ENCODE measurements at places on chromosomes 4 and X. TPM values are rescaled to one million over a fixed set of nuclear protein-coding genes. Genes with fewer than 3 reads are reported as not detected.

The CXXC4 gene
- total RNA-seq = not detected

The CYP4V2 gene
- total RNA-seq = 7.8 TPM

The IGSF1 gene
- not detected for total RNA-seq

The TIMM8A gene
- total RNA-seq = 6.7 TPM

The MYOZ2 gene
- not detected for total RNA-seq

The ARAP2 gene
- 1.4 TPM for total RNA-seq

The TMEM47 gene
- 20.2 TPM for total RNA-seq

The PRRG1 gene
- 10.7 TPM for total RNA-seq

The IL21 gene
- not detected for total RNA-seq

The GSPT2 gene
- 6.7 TPM for total RNA-seq

The SAT1 gene
- 233 TPM for total RNA-seq

The FGFR3 gene
- total RNA-seq = 0.89 TPM

The HAND2 gene
- 50.2 TPM for total RNA-seq

The SSX3 gene
- not detected for total RNA-seq

The F8A3 gene
- 3.5 TPM for total RNA-seq

The H2BW1 gene
- total RNA-seq = not detected

The HDAC6 gene
- 30.3 TPM for total RNA-seq

The TMPRSS11F gene
- total RNA-seq = not detected

The USP51 gene
- 1.2 TPM for total RNA-seq

The MAPK10 gene
- total RNA-seq = 10.1 TPM

The SLC34A2 gene
- not detected for total RNA-seq

The IL13RA1 gene
- total RNA-seq = 35.8 TPM

The GPR82 gene
- not detected for total RNA-seq

The MAGEE2 gene
- not detected for total RNA-seq

The TLR8 gene
- total RNA-seq = not detected

The ITGB1BP2 gene
- total RNA-seq = 1.2 TPM

The EBP gene
- total RNA-seq = 222 TPM

The RRH gene
- not detected for total RNA-seq

The UGT2B11 gene
- not detected for total RNA-seq

The NPY2R gene
- not detected for total RNA-seq

The RXFP1 gene
- 0.35 TPM for total RNA-seq

The RASGEF1B gene
- total RNA-seq = not detected

The SMARCAD1 gene
- 14.4 TPM for total RNA-seq

The RAB39B gene
- total RNA-seq = not detected

The MTTP gene
- total RNA-seq = under 0.01 TPM

The PROM1 gene
- total RNA-seq = not detected

The POLA1 gene
- 8.9 TPM for total RNA-seq

The MAGED4 gene
- total RNA-seq = 19.0 TPM

The RENBP gene
- 2.3 TPM for total RNA-seq

The NAP1L3 gene
- total RNA-seq = 0.86 TPM

The PPP2R2C gene
- total RNA-seq = not detected

The DCUN1D4 gene
- total RNA-seq = 21.3 TPM

The ARHGEF6 gene
- 12.1 TPM for total RNA-seq

The KLHL4 gene
- total RNA-seq = 3.4 TPM

The PAPSS1 gene
- total RNA-seq = 56.4 TPM

The P2RY8 gene
- total RNA-seq = not detected

The AFM gene
- total RNA-seq = not detected

The SAP30 gene
- total RNA-seq = 18.7 TPM

The UGT2B28 gene
- total RNA-seq = not detected

Data from myometrial cell (primary cell).